T-cell (primary cell): ENCODE measurements at places on chromosomes 6 and 20. TPM values are rescaled to one million over a fixed set of nuclear protein-coding genes. Genes with fewer than 3 reads are reported as not detected.

GRCh38 chr20:44727039-44727438 lies 11.9 kb downstream of the CCN5 start:
- no peak for DNase-seq

PRPH2 gene
- not detected for total RNA-seq

GRCh38 chr6:40485795-40486194 lies 101.4 kb downstream of the LRFN2 start:
- no peak for DNase-seq

DNA sequence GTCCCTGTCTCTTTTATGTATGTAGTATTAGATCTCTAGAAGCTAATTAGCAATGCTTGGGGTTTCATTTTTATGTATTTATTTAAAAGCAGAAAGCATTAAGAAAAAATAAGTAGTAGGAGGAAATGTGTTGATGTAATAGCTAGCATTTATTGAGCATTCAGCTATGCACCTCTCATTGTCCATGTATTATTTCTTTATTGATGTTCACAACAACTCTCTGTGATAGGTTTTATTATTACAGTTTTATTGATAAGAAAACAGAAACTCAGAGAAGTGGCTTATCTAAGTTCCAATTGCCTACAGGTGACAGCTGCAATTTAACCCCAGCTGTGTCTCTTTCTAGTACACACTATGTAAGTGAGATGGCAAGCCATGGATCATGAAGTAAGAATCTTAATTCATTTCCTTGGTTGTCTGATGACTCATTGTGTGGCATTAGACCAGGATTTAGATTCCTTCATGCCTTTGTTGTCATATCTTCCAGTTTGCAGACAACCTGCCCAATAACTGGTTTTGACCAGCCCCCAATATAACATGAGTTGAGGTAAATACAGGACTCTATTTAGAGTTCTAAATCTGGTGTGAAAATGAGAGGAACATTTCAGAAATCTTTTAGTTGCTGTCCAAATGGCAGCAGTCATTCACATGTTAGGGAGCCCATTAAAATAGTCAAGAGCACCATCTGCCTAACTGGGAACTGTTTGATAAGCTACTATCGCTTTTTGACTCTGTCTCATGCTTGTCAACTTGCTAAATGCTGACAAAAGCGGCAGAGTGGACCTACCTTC lies 170.8 kb upstream of the PHACTR1 start:
- DNase-seq: no peak
